ENCODE measurements at places on chromosomes 5 and 9. TPM values are rescaled to one million over a fixed set of nuclear protein-coding genes. Genes with fewer than 3 reads are reported as not detected.

The SPATA31C1 gene
- total RNA-seq = not detected

The CDKN2B-AS1 gene
- 2.3 TPM for total RNA-seq

The GABRA1 gene
- total RNA-seq = not detected

The RANBP3L gene
- total RNA-seq = 7.1 TPM

The ANKRD31 gene
- total RNA-seq = 0.14 TPM

The IL4 gene
- not detected for total RNA-seq

The STPG3 gene
- not detected for total RNA-seq

Measured in upper lobe of right lung (tissue), 1 donor.